ENCODE measurements at places on chromosomes 1 and 21.

DNA sequence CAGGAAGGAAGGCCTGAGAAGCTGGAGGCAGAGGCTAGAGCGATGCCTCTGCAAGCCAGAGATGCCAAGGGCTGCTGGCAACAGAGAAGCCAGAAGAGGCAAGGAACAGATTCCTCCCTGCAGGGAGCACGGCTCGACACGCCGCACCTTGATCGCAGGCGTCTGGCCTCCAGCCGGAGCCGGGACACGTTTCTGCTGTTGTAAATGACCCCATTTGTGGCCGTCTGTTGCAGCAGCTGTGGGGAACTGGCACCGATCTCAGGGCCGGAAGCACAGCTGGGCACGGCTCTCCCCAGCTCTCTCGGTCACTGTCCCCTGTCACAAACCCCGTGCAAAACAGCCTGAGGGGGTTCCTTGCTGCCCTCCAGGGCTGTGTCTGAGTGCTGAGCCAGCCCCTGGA, 59.6 kb downstream of the SIK1 start:
- no peak for DNase-seq

GRCh38 chr1:164783778-164784555, 225.0 kb downstream of the PBX1 start:
- no peak for DNase-seq

DNA sequence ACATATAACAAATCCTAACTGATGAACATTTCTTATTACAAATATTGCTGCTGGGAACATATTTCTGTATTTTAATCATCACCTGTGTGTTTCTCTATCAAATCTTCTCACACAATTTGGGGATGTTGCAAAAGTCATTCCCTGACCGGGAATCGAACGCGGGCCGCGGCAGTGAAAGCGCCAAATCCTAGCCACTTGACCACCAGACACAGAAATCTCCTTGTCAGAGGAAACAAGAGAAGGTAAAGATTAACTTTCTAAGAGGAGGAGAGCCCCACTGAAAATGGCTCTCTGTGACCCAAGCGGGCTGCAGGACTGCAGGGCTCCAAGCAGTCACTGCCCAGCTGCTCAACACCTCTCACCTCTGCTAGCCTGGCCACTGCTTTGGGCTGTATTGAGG, 304.9 kb downstream of the FAM72C start:
- no peak for DNase-seq

DNA sequence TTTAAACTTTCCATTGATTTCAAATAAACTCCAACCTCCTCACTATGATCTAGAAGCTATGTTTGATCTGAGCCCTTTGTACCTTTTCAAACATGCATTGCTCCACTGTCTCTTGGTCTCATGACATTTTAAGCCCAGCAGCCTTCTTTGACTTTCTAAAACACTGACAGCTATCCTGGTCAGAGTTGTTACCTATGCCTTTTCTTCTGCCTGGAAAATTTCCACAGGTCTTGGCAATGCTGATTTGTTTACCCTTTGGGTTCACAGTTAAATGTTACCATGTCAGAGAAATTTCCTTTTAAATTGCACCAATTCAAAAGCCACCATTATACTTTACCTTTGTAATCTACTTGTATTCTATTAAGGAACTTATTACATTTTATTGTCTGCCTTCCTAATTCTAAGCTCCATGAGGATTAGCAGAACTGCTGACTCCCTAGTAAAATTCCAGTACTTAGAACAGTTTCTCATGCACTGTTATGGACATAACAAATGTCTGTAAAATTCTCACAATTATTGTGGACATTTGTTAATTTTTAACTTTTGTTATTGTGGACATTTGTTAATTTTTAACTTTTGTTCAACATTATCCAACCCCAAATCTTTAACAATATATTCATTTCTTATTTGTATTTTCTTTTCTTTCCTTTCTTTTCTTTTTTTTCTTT, 1064.4 kb downstream of the NCAM2 start:
- no peak for DNase-seq

- no peak for DNase-seq
These were observed 29.4 kb downstream of the CDK18 start for GRCh38 chr1:205533748-205534443.

GRCh38 chr21:29215709-29216108, 83.0 kb upstream of the BACH1 start:
- DNase-seq, result no peak

DNA sequence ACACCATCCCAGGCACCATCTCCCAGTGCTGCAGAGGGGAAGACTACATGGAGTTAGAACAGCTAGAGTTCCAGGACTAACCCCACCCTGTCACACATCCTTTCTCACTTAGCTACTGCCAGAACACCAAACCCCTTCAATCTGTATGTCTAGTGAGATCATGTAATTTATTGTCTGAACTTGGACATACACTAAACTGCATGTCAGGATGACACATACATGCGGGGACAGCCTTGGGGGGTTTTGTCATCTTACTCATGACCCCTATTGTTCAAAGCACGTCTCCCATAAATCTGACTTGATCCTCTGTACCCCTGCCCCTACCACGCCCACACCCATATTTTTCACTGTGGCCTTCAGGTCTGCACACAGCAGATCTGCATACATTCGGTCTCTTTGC, 71.3 kb downstream of the GABPA start:
- no peak for DNase-seq

- peak; percentile 81 for DNase-seq
These were observed 11.7 kb upstream of the CD55 start for GRCh38 chr1:207309745-207310273.

DNA sequence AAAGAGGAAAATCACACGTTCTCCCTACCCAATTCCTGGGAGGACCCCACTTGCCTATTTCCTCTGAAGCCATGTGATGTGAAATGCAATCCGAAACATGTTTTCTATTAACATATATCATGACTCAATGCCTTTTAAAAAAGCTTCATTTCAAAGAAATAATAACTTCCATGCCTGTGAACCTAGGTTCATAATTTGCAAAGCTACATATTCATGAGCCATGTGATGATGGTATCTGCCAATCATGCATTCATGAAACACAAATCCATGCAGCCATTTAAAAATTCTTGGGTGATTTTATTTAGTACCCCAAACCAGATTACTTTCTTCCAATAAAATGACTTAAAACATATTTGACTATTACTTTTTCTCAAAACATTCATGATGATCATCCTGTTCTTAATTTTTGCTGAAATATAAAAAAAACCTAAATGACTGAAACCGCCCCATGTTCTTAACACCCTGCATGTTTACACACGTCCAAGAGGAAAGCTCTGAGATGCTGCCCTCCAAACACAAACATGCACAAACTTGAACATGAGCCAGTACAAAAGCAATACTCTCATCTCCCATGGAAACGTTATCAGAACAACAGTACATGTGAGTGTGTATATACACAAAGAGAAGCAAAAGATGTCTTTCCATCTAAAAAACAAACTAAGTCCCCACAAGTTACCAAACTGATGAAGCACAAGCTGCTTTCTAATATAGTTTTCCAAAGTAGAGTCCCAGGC, 140.1 kb downstream of the TGFBR3 start:
- DNase-seq, result no peak

DNA sequence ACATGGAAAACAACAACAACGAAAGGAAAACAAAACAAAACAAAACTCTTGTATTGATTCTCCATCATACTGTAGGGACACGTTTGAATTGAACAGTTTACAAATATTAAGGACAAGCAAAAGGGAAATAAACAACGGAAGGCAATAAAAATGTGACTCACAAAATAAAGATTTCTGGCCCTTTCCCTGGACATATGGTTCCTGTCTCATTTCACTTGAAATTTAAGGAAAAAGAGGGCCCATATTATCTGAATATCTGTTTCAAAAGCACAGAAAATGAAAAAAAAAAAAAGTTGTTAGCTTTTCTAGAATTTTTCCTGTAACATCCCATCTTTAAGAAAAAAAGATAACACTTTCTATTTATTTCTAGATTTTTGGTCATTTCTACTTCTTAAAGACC, 3.6 kb upstream of the PKN2 start:
- DNase-seq, result no peak

- DNase-seq, result peak; percentile 69
These were observed 45.0 kb upstream of the BCL10 start for GRCh38 chr1:85321237-85321964.

- no peak for DNase-seq
These were observed 11.0 kb upstream of the PLA2G2C start for GRCh38 chr1:20197329-20197791.

GRCh38 chr1:156970017-156970416, 49.6 kb downstream of the LRRC71 start:
- no peak for DNase-seq

DNA sequence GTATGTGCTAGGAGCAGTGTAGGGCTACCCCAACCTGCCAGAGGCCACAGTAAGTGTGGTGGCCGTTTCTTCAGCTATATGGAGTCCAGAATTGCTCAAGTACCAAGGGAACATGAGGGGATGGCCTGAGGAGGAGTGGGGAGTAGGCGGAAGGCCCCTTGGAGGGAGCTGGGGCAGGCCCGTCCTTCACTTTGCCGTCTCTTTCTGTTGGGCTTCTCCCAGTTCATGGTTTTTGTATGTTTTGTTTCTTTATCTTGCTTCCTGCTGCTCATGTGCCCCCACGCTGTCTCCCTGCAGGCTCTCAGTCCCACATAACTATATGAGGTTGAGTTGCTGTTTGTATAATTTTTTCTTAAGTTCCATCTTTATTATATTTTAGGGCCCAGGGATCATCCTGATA, 5.9 kb upstream of the DPH2 start:
- no peak for DNase-seq

- DNase-seq, result no peak
These were observed 41.0 kb downstream of the GATAD2B start for GRCh38 chr1:153881751-153882150.

- no peak for DNase-seq
These were observed 146.2 kb downstream of the ZSCAN20 start for GRCh38 chr1:33618636-33619035.

GRCh38 chr1:209202830-209203532, 380.5 kb upstream of the CAMK1G start:
- DNase-seq, result peak; percentile 46

GRCh38 chr1:227884370-227885134, 63.2 kb downstream of the WNT9A start:
- DNase-seq, result no peak

DNA sequence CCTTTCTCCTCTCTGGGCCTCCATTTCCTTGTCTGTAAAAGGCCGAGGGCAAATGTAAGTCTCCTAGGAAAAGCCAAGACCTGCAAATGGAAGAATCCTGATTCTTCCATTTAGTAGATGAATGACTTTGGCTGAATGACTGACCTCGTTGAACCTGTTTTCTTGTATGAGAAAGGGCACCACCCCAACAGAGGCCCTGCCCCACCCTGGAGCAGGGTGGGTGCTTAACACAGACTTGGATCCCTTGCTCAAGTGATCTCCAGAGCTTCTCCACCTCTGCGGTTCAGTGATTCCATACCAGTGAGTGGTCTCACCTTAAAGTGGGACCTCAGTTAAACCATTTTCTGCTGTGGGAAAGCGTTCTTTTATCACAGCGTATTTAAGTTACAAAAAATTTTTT, 39.0 kb upstream of the GUCA2B start:
- DNase-seq, result no peak

DNA sequence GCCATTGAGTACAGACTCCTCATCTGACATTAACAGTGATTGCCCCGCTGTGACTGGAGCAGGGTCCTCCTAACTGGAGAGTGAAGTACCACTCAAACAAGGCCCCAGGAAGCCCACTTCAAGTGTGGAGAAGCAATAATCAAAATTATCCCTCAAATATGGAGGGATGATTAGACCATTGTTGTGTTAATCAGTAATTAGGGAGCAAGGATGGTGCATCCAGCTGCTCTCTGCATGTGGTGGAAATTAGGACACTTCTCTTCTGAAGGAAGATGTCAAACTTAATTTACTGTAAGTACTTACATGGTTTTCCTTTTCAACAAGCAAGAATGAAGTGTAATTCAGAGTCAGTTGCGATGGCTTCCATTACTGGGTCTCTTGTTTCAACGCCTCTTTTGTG, 3.4 kb upstream of the ZP4 start:
- no peak for DNase-seq

DNA sequence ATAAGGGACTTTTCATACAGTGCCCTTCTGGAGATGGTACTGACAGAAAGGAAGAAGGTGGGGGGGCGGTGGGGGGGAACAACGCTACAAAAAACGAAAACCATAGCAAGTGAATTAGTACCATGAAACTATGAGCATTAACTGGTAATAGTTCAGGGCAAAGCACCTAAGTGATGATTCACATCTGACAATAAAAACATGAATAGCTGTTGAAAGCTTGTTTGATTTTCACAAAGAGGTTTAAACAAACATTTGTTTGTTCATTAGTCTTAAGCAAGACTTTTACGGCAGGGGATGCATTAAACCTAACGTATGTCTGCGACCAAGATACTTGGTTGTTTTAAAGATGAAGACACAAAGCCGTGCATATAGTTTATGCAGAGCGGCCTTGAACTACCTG, 177.5 kb downstream of the LMO4 start:
- DNase-seq, result peak; percentile 15

DNA sequence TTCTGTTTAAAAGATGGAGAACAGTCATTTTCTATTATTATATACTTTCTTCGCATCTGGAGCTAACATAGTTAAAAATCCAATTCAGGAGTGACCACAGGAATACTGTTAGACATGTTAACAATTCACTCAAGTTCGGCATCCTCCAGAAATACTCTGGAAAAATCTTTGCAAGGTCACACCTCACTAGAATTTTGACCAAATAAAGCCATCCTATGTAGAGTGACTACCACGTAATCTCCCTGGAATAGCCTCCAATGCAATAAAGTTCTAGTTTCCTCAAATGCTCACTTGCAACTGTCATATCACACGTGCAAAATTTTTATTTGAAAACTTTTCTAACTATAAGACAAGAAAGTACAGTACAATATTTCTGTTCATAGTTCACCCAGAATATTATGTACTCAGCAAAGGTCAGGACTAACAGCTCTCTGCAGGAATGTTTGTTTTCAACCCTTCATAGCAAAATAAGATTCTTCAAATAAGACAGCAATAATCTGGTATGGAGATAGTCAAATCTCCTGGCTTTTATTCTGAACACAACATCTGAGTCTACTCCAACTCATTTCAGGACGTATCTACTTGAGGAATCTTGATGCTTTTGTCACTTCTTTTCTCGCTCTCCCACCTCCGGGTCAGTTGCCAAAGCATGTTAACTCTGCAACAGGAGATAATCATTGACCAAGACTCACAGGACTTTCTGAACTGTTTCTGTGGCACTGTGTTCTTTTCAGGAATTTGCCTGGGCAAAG, 82.6 kb downstream of the GDAP2 start:
- no peak for DNase-seq

DNA sequence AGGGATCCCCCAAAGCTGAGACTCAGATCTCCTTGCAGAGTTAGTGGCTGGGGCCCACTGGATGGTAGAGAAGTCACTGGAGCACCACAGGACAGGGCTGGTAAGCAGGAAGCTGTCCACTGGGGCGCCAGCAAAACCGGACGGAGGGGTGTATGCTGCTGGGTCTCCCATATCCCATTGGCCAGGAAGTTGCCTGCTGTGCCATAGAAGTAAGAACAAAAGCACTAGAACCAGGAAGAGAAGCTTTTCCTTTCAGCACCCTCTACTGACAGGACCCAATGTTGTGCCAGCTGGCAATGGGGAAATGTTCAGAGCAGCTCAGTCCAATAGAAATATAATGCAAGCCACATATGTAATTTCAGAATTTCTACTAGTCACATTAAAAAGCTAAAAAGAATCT, 146.6 kb downstream of the SPATA46 start:
- peak; percentile 45 for DNase-seq
